ENCODE measurements at places on chromosomes 5 and 9. TPM values are rescaled to one million over a fixed set of nuclear protein-coding genes. Genes with fewer than 3 reads are reported as not detected.
A peak's percentile ranks its signal among the peaks of the same experiment; 100 is the strongest.

GRCh38 chr5:137164961-137165360 is 334.2 kb downstream of the SPOCK1 start:
- DNase-seq: no peak

- DNase-seq: peak; percentile 57
Observed at GRCh38 chr5:176899296-176899891, at the start of gene HK3. Gene HK3 (minus strand): TSS chr5:176899346. CDS start chr5:176896159, 3,187 bp downstream.

- no peak for DNase-seq
Observed at GRCh38 chr5:151595411-151595826, 4.3 kb upstream of the FAT2 start.

DNA sequence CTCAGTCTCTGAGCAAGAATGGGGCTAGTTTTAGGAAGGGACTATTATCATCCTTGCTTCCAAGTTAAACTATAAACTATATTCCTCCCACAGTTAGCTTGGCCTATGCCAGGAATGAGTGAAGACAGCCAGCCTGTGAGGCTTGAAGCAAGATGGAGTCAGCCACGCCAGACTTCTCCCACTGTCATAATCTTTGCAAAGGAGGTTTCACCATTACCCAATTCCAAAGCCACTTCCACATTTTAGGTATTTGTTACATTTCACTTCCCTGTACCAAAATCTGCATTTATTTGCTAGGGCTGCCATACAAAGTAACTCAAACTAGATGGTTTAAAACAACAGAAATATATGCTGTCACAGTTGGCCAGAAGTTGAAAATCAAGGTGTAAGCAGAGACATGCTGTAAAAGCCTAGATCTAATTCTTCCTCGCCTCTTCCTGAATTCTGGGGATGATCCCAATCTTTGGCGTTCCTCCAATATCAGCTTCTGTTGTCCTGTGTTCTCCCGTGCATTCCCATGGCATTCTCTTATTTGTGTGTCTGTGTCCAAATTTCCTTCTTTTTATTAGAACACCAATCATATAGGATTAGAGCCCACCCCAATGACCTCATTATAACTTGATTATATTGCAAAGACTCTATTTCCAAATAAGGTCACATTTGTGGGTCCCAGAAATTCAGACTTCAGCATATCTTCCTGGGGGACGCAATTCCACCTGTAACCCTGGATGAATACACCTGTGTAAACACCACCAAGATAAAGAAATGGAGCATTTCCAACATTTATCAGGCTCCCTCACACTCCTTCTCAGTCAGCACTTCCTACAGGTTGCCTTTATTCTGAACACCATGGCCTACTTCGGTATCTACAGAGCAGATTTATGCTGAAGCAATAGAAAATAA is 126.8 kb downstream of the GCNT1 start:
- DNase-seq: no peak

- peak; percentile 66 for DNase-seq
Observed at GRCh38 chr5:149153751-149154610, 12.7 kb downstream of the ABLIM3 start.

- peak; percentile 24 for DNase-seq
Observed at GRCh38 chr5:1324301-1324700, 20.6 kb downstream of the CLPTM1L start.

DNA sequence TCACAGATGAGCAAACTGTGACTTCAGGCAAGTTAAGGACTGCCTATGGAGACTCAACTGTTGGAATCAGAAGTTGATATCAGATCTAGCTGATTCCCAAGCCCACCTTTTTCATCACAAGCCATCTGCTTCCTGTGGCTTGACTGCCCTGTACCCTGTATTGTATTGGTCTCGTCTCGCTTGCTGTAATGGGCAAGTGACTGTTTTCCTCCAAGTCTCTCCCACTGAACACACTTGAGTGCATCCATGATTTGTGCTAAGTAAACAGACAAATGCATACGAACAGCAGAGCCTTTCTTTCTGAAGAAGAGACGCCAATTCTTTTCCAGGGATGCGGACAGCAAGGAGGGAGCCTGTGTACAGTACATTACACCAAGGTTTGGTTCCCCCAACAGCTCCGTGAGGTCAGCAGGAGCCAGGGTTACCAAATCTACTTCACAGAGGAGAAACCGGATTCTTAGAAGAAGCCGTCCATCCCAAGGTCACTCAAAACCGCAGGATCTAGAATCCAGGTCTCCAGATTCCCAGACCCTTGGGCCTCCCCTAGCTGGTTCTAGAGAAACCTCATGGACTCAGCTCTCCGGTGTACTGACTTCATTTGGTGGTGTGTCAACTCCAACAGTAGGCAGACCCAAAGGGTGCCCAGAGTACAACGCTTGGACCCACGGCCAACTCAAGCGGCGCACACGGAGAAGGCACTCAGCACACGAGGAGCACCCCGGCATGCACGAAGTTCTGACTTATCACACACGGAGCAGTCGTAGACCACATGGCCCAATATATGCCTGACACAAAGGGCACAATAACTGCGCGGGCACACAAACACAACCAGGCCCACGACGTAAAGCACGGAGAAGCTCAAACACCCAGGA is 1.1 kb downstream of the BAG1 start:
- no peak for DNase-seq

The LRRC19 gene
- polyA plus RNA-seq: 3.3 TPM

DNA sequence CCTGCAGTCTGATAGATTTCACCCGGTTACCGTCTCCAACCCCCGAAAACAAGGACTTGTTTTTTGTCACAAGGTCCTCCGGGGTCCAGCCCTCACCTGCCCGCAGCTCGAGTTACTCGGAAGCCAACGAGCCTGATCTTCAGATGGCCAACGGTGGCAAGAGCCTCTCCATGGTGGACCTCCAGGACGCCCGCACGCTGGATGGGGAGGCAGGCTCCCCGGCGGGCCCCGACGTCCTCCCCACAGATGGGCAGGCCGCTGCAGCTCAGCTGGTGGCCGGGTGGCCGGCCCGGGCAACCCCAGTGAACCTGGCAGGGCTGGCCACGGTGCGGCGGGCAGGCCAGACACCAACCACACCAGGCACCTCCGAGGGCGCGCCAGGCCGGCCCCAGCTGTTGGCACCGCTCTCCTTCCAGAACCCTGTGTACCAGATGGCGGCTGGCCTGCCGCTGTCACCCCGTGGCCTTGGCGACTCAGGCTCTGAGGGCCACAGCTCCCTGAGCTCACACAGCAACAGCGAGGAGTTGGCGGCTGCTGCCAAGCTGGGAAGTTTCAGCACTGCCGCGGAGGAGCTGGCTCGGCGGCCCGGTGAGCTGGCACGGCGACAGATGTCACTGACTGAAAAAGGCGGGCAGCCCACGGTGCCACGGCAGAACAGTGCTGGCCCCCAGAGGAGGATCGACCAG is 121.3 kb downstream of the DAB2IP start:
- peak; percentile 85 for DNase-seq

GRCh38 chr9:69168709-69169217 is 5.3 kb upstream of the TJP2 start:
- no peak for DNase-seq

DNA sequence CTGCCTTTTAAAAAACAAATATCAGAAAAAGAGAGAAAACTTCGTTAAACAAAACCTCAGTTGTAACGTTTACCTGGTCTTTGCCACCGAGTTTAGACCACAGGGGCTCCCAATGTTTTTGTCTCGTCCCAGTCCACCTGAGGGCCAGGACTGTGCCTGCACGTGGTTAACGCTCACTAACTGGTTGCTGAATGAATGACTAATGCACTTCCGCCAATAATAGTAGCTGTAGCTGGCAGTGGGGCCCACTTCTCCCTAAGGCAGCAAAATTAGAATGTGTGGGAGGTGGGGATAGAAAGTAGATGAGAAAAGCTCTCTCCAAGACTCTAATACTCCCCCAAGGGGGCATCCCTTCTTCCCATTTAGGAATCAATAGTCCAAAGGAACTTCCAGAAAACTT is 29.1 kb upstream of the MED27 start:
- DNase-seq: no peak

The GABRA6 gene
- not detected for polyA plus RNA-seq

The SLC34A3 gene
- not detected for polyA plus RNA-seq

DNA sequence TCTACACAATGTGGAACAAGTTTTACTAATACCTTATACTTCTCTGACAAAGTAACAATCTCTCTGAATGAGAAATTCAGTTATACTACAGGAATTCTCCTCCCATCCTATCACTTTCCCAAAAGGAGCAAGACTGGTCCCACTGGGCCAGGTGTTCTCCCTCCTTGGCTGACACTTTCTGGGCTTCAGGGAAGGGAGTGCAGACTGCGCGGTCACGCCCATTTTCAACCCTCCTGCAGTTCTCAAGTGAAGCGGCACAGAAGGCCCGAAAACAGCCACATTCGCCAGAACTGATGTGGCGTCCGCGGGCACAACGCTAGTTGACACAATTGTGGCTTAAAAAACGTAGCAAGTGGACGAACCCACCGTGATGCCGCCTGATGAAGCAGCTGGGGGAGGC is 603 bp downstream of the SAXO1 start:
- DNase-seq: no peak

DNA sequence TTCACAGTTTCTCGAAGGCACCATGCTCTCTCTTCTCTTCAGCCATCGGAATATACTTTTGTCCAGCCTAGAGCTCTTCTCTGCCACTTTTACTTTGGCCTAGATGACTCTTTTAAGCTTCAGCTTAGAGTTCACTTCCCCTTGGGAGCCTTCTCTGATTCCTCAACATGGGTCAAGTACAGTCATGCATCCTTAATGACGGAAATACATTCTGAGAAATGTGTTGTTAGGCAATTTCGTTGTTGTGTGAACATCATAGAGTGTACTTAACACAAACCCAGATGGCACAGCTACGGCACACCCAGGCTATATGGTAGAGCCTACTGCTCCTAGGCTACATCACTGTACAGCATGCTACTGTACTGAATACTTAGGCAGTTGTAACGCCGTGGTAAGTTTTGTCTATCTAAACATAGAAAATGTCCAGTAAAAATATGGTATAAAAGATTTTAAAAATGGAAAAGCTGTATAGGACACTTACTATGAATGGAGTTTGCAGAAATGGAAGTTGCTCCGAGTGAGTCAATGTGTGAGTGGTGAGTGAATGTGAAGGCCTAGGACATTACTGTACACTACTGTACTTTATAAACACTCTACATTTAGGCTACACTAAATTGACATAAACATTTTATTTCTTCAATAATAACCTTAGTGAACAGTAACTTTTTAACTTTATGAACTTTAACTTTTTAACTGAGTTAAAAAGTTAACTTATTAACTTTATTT is 15.1 kb upstream of the TNFSF15 start:
- no peak for DNase-seq

The PDLIM4 gene
- 23.3 TPM for polyA plus RNA-seq

The SLC1A3 gene
- 0.61 TPM for polyA plus RNA-seq

DNA sequence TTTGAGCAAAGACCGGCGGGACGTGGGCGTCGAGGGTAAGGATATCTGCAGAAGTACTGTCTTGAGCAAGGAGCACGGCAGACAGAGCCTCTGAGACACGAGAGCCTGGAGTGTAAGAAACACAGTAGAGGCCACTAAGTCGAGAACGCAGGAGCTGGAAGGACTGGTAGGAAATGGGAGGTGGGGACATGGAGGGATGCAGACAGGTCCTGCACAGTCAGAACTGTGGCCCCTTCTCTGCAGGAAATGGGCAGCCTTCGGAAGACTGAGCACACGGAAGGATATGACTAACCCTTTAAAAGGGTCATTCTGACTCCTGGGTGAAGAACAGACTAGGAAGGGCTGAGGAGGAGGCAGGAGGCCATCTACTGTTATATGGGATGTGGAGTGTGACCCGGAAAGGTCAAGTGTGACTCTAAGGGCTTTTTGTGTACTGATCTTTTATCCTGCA is 1.4 kb upstream of the CAMSAP1 start:
- peak; percentile 39 for DNase-seq

The GPX8 gene
- polyA plus RNA-seq: 34.3 TPM

The EIF4EBP3 gene
- polyA plus RNA-seq: 27.8 TPM

DNA sequence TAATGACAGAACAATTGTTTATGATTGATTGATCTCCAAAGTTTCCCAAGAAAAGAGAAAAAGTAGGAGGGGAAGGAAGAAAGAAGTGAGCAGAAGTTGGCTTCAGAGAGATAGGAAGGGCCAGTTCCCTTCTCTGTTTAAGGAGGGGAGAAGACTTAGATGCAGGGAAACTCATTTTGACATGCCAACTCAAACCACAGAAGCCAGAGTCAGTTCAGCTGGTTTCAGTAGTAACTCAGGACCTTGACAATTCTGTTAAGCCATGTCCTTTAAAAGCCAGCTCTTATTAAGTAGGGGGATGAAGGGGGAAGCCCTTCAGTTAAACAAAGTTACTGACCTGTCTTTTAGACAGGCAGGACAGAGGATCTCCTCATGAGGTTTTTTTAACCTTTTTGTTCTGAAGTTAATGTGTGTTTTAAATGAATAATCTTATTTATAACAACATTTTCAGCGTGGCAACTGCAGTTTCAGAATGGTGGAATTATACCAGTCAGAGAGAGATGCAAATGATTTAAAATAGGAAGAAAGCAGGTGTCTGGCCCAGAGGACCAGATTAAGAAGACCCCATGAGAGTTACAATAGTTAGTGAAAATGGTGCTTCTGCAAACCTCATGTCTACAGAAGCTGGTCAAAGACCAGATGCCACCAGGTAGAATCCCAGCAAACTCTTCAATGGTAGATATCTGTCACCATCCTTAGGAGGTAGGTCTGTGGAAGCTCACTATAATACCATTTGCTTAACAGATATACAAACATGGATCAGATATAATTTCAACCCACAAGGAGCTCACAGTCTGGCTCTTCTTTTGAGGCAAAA is 29.3 kb upstream of the ABL1 start:
- no peak for DNase-seq

GRCh38 chr5:104088876-104089778 is 526.5 kb upstream of the NUDT12 start:
- DNase-seq: no peak

- DNase-seq: no peak
Observed at GRCh38 chr5:154714266-154714986, 40.8 kb upstream of the LARP1 start.

The RGS7BP gene
- 3.5 TPM for polyA plus RNA-seq

DNA sequence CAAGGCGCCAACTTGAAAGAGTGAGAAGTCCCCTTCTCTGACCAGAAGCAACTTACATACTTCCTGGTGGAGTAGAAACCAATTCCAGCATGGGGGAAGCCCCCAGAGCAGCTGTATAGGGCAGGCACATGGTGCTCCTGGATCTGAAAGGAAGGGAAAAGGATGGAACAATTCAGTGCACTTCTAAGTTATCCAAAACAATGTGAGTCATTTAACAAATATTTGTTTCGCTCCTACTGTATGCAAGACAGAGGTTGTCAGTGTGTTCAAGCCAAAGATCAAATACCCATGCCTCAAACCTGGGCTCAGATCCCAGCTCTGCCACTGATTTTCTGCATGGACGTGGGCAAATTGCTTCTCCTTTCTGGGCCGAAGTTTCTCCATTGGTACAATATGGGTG is 67.1 kb downstream of the LHX2 start:
- DNase-seq: no peak

GRCh38 chr9:123372766-123373446 is 16.9 kb downstream of the CRB2 start:
- no peak for DNase-seq

Data from aorta (tissue), 5 donors.